Kidney glomerular epithelial cell (primary cell): ENCODE measurements at places on chromosomes 5 and 9.

- DNase-seq: peak; percentile 76
Measured at GRCh38 chr5:150599917-150600511, 40.4 kb upstream of the SYNPO start.

GRCh38 chr5:16600397-16600796 lies 16.4 kb downstream of the RETREG1 start:
- peak; percentile 26 for DNase-seq

DNA sequence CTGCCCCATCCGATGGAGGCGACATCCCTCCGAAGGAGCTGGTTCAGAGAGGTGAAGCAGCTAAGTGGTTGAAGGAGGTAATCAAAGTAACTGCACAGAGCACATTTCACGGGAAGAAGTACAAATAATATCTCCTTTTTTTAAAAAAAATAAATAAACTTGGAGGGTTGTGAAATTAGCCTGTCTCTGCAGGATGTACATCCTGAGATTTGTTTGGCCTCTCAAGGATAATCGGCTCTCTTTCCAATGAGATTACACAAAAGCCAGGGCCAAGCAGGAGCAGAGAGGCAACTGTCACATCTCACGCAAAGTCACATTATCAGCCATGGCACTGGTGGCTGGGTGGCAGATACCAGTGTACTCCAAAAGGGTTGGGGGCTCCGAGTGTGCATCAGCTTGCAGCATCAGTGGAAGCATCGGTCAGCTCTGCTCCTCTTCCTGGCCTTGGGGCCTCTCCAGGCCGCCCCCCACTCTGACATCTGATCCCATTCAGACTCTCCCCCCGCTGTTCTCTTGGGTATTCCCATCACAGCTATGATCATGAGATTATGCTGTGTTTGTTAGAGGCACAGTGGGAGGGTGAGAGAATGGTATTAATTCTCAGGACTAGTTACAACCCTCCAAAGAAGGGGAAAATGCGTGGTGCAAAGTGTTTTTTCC lies 109.9 kb downstream of the UGCG start:
- DNase-seq: no peak

GRCh38 chr9:90365666-90366065 lies 277.0 kb downstream of the DIRAS2 start:
- DNase-seq: no peak

- no peak for DNase-seq
Measured at GRCh38 chr5:35963381-35963843, 25.0 kb upstream of the CAPSL start.

- DNase-seq: no peak
Measured at GRCh38 chr5:135978212-135978631, 23.4 kb upstream of the LECT2 start.

GRCh38 chr5:132501961-132502931 lies 11.7 kb upstream of the IRF1 start:
- DNase-seq: no peak

DNA sequence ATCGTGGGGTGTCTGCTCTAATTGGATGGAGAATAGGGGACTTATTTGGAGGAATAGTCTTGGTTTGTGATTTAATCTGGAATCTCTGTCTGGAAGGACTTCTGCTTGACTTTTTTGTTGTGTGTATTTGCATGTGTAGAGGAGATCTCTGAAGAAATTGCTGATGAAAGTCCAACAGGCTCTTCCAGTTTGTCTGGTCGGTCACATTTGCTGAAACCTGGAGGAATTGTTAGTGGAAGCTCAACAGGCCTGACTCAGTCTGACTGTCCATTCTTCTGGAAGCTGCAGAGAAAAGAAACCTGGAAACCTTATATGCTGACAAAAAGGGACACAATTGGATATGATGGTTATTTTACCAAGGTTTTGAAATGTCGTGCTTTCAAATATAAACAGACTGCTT lies 33.4 kb upstream of the TENT2 start:
- no peak for DNase-seq

DNA sequence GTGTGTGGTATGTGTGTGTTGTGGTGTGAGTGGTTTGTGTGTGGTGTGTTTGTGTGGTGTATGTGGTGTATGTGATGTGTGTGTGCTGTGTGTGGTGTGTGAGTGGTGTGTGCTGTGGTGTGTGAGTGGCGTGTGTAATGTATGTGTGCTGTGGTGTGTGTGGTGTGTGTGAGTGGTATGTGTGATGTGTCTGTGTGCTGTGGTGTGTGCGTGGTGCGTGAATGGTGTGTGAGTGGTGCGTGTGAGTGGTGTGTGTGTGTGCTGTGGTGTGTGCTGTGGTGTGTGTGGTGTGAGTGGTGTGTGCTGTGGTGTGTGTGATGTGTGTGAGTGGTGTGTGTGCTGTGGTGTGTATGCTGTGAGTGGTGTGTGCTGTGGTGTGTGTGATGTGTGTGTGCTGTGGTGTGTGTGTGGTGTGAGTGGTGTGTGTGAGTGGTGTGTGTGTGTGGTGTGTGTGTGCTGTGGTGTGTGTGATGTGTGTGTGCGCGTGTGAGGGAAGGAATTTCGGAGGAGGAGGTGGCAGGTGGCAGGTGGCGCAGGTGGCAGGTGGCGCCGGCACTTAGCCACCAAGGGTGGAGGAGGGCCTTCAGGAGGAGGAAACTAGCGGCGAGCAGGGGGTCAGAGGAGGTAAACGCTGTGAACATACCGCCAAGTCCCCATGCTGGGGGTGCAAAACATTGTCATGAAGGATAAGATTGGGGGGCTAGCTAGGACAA lies 191.8 kb downstream of the MELK start:
- no peak for DNase-seq

DNA sequence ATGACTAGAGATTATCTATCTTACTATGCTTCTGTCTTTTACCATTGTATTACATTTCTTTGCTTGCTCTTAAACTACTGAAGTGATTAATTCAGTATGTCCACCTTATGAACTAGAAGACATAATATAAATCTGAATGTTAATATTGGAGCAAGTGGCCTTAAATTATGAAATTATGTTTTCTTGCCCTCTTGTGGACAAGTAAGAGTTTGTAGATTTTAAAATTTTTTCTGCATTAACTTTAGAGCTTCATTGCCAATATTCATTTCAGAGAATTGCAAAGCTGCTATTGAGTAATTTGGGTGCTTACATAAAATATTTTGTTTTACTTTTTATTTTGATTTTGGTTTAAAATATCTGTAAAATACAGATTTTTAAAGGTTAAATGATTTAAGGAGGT lies 55.3 kb downstream of the RANBP17 start:
- peak; percentile 8 for DNase-seq

DNA sequence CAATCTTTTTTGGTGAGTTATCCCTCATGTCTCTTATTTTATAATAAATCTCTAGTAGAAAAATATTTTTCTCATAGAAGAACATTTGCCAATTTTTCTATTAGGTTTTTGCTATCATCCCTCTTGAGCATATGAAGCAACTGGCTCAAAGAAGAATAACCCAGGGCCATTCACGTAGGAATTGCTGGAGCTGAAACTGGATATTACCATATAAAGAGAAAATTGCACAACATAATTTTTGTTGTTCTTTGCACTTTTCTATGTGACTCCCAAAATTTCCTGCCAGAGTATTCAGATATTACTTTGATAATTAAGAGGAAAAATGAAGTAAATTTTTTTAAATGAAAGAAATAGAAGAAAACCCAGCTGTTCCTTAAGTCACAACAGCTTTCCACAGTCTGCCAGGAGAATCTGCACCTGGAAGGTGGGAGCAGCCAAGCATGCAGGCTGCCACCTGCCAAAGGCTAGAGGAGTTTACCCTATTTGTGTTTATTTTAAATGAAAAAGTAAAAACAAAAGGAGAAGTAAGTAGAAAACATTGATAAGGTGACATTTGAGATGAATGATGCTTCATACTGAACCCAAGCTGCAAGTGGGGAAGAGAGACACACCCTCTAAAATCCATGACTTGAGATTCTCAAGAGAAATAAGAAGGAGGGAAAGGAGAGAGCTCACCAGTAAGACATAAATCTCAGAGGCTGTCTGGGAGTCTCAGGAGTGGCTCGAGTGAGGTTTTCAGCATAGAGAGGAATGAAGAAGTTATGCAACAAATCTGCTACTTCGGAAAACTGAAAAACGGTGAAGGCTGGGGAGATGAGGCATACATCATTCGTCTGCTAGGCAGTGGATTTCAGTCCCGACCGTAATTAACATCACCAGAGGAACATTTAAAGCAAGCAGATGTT lies 31.5 kb upstream of the FREM1 start:
- no peak for DNase-seq

- no peak for DNase-seq
Measured at GRCh38 chr9:96620832-96621269, 1.2 kb upstream of the CDC14B start.

DNA sequence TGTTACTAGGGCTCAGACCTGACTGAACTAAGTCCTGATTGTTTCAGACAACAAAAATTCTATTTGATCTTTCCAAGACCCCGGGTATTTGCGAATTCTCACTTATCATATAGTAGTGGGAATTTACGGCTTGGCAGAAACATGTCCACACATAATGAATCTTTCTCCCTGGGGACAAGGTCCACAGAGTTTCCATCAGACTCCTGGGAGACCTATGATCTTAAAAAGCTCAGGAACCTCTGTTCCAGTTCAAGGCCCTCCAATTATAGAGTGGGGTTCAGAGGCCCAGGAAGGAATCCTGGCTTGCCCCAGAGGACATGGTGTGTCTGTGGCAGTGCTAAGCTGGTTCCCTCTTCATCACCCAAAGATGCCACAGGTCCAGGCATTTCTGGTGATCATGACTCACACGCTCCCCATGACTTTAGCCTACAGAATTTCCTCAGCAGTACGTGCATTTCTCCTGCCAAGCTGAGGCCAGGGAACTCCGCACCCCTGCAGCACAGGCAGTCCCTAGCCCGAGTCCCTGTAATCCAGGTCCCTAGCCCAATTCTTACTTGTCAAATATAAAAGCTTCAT lies 12.6 kb downstream of the RAPGEF1 start:
- no peak for DNase-seq

DNA sequence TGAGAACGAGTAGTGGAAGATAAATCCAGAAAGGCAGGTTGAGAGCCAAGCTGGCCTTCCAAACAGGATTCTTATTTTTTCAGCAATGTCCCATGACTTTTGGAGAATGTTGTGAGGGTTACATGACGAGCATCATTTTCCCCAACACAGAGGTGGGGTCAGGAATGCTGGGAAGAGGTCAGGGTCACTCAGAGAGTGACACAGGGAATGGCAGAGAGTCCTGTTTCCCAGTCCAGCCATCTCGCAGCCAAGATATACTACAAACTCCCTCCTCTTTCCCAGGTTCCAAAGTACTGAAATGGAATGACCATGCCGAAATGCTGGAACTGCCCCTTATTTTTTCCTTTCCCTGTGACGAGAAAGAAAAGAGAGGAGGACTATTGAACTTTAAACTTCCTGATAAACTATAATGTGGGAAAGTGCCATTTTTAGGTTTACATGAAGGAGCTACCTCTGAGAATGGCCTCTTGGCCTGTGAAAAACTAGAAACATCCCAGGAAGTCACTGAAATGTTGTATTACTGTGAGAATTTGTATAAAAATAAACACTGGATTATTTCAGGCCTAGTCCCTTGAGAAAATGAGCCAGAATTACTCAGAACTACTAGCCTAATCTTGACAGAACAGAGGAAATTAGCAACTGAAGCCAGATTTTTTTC lies 420.4 kb downstream of the CETN3 start:
- no peak for DNase-seq

DNA sequence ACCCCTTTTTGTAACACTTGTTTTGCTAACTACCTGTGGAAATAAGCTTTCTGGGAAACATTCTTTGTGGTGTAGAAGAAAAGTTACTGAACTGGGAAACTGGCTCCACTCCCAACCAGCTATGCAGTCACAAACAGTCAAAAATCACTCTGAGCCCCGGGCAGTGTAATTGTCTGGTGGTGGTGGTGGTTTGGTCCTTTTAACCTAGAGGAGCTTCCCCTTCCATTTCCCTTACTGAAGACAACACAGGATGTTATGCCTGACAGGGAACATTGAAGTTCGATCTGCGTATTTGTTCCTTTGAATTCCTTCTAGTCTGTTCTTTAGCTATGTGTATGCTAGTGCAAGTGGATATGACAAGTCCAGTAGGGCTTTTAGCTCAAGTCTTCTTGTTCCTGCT lies 56.8 kb upstream of the TBCA start:
- DNase-seq: no peak

DNA sequence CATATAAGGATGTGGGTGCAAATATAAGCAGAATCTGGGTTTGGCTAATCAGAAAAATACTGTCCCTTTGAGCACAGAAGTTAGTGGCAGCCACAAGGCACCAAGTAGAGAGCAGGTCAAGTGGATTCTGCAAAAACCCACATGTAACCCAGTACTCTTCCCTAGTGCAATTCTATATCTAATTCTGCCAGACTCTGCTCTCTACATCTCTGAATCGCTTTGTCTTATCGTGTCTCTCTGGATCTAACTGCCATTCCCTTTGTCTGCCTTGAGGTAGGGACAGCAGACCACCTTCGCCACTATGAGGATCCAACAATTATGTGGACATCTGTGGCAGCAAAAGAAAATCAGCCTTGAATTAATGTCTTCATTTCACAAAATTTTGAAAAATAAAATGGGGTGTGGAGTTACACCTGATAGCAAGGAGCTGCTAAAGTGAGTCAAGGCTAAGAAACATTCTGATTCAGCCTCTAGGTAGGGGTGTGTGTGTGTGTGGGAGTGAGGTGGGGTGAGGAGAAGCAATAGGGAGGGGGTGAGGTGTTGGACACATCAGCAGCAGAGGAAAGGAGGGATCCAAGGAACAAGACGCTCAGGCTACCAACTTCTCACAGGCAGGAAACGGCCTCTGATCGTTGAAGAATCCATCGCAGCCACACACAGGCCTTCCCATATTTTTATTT lies 33.7 kb upstream of the ZNF366 start:
- no peak for DNase-seq

GRCh38 chr5:41815663-41816229 lies 54.5 kb downstream of the OXCT1 start:
- no peak for DNase-seq

GRCh38 chr5:55920784-55921183 lies 69.6 kb downstream of the IL31RA start:
- DNase-seq: peak; percentile 3

GRCh38 chr9:127078988-127079387 lies 43.4 kb downstream of the ANGPTL2 start:
- no peak for DNase-seq

DNA sequence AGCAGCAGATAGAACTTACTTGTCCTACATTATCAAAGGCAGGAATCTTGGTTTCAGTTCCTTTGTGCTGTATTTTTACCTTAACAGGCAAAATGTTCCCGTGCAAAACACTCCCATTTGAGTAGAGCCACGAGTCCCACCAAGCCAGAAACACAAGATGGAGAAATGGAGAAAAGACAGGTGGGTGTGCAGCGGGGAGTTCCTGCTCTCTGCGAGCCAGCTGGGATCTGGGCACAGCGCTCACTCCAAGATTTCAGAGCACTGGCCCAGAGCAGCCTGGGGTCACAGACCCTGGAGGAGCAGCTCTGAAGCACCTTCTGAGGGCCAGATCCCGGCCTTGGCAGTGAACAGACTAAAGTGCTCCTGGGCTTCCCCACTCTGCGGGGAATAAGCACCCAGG lies 2.9 kb downstream of the UCK1 start:
- no peak for DNase-seq
